Bronchial epithelial cell (primary cell): ENCODE measurements at places on chromosomes 2 and 18. TPM values are rescaled to one million over a fixed set of nuclear protein-coding genes. Genes with fewer than 3 reads are reported as not detected.

DNA sequence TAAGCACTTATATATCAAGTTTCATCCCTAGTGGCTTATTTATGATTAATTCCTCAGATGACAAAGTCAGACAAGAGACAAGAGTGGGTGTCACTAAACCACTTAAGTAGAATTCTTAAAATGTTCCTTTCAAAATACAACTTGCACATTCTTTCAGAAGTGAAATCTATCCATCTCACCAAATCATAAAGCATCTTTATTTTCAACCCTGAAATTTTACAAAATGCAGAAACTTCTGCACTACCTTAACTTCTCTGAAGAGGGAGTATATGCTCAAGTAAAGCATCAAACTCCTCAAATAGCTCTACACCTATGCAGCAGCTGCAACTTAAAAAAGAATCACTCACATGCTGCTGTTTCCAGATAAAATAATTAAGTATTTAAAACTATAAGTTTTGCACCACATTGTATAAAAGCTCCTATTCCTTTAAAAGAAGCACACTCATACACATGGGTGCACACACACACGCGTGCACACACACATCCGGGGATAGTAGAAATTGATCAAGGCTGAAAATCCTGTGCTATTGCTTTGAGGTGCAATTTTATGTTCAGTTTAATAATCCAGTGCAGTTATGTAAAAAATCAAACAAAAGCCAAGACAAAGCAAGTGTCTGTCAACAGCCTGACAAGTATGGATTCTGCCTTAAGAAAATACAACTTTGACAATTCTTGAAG, 244.5 kb downstream of the TCF4 start:
- DNase-seq: peak; percentile 37

DNA sequence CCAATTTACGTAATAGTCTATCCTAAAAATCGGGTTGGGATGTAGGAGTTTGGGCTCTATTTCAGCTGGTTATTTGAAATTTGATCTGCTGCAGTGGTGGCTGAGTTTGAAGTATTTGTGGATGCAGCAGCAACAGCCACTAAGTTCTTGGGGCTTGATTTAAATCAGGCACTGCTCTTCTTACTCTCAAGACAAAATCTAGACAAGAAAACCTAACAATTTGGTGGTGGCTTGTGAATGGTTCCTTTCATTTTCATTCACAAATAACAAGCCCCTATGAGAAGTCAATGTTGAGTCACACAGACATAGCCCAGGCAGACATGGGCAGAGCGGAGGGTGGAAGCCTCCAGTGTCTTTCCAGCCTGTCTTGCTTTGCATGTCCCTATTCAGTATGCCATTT, 199.3 kb downstream of the LTBP1 start:
- no peak for DNase-seq

GRCh38 chr2:86072271-86072858, 33.3 kb downstream of the POLR1A start:
- DNase-seq: no peak

GRCh38 chr18:76528477-76529432, 33.7 kb upstream of the ZNF516 start:
- peak; percentile 72 for DNase-seq

DNA sequence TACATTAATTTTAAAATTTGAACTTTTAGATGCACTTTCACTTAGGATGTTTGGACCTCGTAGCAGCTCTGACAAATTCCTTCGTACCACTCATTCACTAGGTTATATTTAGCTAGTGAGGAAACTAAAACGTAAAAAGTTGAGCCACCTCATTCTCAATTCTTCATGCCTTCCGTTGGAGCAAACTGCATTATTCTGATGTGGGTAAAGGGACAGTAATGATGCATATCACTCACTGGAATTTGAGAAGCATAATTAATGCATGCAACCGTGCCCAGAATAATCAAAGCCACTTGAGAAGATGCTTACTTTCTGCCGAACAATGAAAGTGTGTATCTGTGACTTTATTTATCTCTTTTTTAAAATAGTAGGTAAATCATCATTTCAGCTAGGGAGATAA, 2.2 kb downstream of the CNOT9 start:
- peak; percentile 5 for DNase-seq

DNA sequence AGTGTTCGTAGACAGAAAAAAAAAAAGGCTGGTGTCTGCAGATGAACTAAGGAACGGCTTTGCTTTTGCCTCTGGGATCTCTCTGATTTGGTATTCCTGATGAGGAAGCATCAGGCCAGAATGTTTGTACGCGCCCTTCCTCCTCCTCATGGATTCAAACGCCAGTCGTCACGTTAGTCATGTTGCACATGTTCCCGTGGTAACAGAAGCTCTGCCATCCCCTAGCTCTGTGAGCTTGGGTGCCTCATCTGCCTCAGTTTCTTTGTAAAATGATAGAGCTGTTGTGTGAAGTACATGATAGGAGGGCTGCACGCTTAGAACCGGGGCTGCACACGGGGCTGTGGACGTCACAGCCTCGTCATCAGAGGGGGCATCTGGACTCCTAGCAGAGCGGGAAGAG, 47.0 kb downstream of the TSHZ1 start:
- DNase-seq: no peak

Gene ATP6V1B1
- total RNA-seq: 0.64 TPM in 1 of 2 replicates, not detected in the other
